ENCODE measurements at places on chromosomes 16 and 17. TPM values are rescaled to one million over a fixed set of nuclear protein-coding genes. Genes with fewer than 3 reads are reported as not detected.
A peak's percentile ranks its signal among the peaks of the same experiment; 100 is the strongest.

DNA sequence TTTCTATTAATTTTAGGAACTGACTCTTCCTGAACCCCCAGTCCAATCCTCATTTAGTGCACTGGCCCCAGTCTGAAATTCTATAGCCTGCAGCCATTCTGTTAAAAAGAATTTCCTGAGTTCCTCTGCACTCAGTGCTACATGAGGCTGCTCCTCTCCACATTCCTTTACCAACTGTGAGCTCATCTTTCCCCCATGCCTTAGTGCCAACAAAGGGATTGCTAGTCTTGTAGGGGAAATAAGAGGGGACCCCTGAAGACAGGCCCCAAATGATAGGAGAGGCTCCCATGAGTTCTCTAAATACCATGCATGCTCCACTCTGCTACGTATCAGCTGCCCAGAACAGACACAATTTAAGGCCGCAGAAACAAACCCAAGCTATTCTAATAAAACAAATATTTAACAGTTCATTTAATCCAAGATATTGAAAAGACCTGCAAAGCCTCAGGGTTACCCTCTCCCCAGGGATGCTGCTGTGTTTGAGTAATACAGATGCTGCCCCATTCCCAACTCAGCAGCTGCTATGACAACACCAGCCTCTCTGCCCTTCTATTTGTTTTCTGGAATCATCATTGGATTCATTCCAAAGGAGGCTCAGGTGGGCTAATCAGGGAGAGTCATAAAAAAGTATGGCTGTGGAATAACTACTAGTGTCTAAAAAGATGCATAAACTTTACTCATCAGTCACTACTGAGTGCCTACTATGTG, 228.5 kb downstream of the TOX3 start:
- no peak for DNase-seq
- no peak overlapping the region for H3K27ac ChIP-seq
- no peaks in the 10 kb centered on the region for H3K4me1 ChIP-seq
- no peaks in the 10 kb centered on the region for H3K36me3 ChIP-seq

DNA sequence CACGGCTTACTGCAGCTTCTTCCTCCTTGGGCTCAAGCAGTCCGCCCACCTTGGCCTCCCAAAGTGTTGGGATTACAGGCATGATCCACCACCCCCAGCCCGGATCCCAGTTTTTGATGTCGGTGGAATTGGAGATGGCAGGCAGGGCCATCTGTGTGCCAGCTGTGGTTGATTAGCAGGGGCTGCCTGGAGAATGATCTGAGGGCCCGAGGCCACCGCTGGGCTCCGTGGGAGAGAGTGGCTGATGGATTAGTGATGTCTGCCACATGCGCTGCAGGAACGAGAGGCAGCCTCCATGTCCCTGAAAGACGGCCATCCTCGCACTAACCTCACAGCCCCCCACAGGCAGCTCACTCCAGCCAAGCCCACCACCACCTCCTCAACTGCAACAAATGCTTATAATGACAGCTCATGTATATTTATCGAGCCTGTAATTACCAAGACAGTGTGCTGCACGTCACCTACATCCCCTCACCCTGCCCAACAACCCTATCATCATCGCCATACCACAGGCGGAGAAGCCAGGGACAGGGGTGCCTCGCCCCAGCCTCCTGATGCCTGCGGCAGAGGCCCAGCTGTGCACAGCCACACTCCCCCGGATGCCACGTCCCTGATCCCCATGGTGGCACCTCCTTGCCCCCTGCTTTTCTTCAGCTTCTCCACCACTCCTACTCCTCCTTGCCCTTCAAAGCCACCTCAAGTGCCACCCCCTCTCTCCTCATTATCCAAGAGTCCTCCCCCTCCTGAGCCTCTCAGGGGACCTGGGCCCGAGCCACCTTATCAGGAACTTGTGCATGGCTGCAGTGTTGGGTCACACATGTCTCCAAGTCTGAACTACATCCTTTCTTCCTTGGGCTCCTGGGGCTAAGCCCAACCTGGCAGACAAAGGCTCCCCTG, 33.2 kb downstream of the ACTG1 start:
- no peak overlapping the region for H3K4me3 ChIP-seq
- H3K4me1 ChIP-seq: peaks cover 35% of the 10 kb centered on the region
- no peak overlapping the region for H3K27ac ChIP-seq
- H3K27me3 ChIP-seq: no peaks in the 10 kb centered on the region
- no peaks in the 10 kb centered on the region for H3K36me3 ChIP-seq

The TNFRSF17 gene
- not detected for total RNA-seq

- peak overlapping the region; percentile 54 for H3K27ac ChIP-seq
- DNase-seq: peak; percentile 79
- no peaks in the 10 kb centered on the region for H3K36me3 ChIP-seq
- H3K4me1 ChIP-seq: peaks cover 15% of the 10 kb centered on the region
- H3K27me3 ChIP-seq: no peaks in the 10 kb centered on the region
- H3K4me3 ChIP-seq: no peak overlapping the region
Measured at GRCh38 chr17:915538-916201, 63.9 kb downstream of the NXN start.

DNA sequence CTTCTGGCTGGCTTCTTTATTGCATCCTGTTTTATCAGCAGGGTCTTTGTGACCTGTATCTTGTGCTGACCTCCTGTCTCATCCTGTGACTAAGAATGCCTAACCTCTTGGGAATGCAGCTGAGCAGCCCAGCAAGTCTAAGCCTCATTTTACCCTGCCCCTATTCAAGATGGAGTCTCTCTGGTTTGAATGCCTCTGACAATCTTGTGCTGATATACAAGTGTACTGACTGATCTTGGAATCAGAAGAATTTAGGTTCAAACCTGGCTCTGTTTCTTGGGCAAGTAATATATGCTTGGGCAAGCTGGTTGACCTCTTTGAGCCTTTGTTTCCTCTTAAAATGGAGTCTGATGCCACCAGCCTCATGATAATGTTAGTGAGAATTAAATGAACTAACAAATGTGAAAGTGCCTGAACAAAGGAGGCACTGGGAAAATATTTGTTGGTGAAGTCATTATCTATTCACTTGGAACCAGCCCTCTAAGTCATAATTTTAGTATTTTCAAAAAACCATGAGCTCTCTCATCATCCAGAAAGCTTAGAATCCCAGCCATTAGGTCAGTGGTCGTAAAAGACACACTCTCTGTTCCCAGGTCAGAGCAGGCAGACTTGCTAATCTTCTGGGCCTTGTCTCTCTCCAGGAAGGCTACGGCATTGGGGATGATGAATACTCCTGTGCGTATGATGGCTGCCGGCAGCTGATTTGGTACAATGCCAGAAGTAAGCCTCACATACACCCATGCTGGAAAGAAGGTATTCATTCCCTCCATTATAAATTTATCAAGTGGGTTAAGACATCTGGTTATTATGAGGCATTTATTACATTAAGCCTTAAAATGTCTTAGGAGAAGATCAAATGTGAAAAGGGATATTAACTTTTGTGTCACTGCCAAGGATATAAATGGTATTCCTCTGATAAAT, 18.1 kb upstream of the ARL2BP start:
- H3K36me3 ChIP-seq: peaks cover 91% of the 10 kb centered on the region
- H3K4me1 ChIP-seq: no peaks in the 10 kb centered on the region
- no peak overlapping the region for H3K27ac ChIP-seq
- no peak for DNase-seq
- no peak overlapping the region for H3K4me3 ChIP-seq

DNA sequence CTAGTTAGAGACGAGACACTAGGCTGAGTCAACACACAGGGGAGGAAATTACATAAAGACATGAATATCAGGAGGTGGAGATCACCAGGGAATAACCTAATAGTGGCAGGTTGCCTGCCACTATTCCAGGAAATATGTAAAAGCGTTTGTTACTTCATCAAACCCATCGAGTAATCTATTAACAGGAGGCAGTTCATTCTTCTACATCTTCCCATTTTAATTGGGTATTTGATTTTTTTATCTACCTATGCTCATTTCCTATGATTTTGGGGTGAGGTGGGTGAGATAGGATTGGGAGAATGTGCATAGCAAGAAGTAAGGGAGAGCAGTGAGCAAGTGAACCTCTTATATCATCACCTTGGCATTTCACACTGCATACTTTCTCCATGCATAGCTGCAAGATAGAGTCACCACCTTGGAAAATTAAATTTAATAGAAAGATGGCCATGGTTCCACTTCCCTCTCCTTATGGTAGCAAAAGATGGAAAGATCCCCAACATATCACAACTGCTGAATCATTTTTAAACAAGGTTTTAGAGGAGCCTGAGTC, 312.2 kb downstream of the TMEM114 start:
- H3K27me3 ChIP-seq: no peaks in the 10 kb centered on the region
- DNase-seq: no peak
- H3K4me3 ChIP-seq: no peak overlapping the region
- no peak overlapping the region for H3K27ac ChIP-seq
- no peaks in the 10 kb centered on the region for H3K36me3 ChIP-seq
- H3K4me1 ChIP-seq: no peaks in the 10 kb centered on the region

GRCh38 chr16:49914657-49915056, 58.7 kb upstream of the ZNF423 start:
- H3K27ac ChIP-seq: no peak overlapping the region
- H3K4me1 ChIP-seq: no peaks in the 10 kb centered on the region

DNA sequence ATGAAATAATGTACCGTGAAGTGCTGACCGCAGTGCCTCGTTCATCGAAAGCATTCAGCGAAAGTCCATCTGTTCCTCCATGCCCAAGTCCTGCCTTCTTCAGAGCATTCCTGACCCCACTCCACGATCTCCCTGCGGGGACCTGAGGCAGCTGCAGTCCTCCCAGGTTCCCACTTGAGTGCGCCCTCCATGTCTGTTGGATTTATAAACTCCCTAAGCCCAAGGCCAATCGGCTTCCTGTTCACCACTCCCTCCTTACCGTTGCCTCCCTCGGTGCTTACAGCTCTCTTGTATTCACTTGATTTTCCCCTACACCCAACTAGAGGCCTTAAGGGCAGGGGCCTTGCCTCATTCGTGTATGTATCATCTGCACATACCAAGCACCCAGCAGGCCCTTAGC, 2.8 kb downstream of the RAD51D start:
- no peak for DNase-seq
- H3K36me3 ChIP-seq: peaks cover 41% of the 10 kb centered on the region
- H3K27ac ChIP-seq: no peak overlapping the region
- no peak overlapping the region for H3K4me3 ChIP-seq

Data from SJSA1 (cell line).